NCI-H1417 treated with DMSO at 0.1 percent for 48 hours (cell line): ENCODE measurements at places on chromosomes 12 and 14.

DNA sequence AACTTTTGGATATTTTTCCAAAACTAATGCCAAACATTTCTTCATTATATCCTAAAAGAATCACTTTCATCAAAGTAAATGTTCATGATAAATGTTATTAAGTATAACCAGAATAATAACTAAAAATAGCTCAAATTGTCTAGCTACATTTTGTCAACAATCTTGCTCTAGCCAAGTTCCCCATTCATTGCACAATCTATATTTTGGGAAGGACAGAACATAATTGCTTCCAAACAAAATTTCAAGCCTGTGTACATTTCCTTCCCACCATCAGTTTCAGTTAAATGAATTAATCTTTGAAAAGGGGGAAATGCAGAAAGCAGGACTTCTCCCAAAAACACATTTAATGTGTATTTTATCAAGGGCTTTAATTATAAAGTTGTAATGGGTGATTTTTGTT is 98.0 kb upstream of the PLEKHG7 start:
- DNase-seq: no peak

- DNase-seq: no peak
Measured at GRCh38 chr12:1791104-1791841, 29.1 kb upstream of the LRTM2 start.

GRCh38 chr12:52789637-52790426 is 6.1 kb downstream of the KRT3 start:
- DNase-seq: no peak

DNA sequence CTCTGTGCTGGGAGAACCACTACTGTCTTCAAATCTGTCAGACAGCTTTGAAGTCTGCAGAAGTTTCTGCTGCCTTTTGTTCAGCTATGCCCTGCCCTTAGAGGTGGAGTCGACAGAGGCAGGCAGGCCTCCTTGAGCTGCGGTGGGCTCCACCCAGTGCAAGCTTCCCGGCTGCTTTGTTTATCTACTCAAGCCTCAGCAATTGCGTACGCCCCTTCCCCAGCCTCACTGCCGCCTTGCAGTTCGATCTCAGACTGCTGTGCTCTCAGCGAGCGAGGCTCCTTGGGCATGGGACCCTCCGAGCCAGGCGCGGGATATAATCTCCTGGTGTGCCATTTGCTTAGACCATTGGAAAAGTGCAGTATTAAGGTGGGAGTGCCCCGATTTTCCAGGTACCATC is 25.1 kb upstream of the KLRB1 start:
- no peak for DNase-seq
